ENCODE measurements at places on chromosomes 2 and 18.

DNA sequence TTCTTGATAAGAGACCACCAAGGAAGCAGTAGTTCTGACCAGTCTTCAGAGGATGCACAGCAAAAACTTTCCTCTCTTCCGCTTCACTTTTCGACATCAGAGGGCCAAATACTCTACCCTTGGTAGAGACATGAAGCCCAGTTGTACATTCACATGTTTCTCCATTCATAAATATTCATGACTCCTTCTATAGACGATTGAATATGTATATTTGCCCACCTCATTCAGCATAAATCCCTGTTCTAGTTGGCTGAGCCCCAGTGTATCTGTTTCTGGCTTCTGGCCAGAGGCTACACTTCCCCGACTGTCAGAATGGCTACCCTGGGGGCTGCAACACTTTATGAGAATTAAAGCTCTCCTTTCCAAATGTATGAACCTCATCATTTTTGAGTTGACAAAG, 258.5 kb downstream of the ASXL3 start:
- DNase-seq, result no peak

GRCh38 chr2:226325526-226325925, 474.1 kb downstream of the IRS1 start:
- no peak for DNase-seq

GRCh38 chr2:134161170-134161547, 92.7 kb upstream of the MGAT5 start:
- no peak for DNase-seq

DNA sequence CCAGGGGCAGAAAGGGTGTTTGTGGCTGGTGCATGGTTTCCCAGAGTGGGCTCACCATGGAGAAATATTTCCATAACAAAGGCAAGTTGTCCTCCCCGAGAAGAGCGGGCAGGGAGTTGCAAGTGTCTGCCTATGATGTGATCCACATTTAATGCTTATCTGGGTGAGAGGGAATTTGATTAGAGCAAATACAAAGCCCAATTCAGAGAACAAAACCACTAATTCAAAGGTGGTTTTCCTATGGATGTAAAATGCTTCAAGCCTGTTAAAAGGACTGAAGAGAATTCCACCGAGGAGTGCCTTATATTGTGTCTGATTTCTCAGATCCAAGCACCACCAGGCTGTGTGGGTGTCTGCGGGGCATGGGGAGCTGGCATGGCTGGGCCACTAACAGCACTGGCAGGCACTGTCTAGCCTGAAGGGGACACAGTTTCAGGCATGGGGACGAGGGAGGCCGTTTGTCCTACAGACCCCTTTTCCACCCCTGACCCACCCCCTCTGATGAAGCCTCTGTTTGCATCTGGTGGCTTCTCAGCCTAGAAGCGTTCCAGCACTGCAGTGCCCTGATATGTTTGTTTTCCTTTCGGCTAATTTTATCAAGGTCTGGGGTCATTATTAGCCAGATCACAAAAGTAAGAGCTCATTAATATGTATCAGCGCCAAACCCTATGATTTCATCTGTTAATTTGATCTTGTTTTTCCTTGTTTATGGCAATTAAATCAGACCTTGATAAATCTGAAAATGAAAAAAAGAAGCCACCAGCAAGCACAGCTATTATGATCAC, 357.3 kb downstream of the HRH4 start:
- DNase-seq, result no peak

- no peak for DNase-seq
Measured at GRCh38 chr2:72943540-72944395, 26.4 kb downstream of the EMX1 start.

GRCh38 chr2:158730621-158731140, 64.4 kb upstream of the DAPL1 start:
- no peak for DNase-seq

DNA sequence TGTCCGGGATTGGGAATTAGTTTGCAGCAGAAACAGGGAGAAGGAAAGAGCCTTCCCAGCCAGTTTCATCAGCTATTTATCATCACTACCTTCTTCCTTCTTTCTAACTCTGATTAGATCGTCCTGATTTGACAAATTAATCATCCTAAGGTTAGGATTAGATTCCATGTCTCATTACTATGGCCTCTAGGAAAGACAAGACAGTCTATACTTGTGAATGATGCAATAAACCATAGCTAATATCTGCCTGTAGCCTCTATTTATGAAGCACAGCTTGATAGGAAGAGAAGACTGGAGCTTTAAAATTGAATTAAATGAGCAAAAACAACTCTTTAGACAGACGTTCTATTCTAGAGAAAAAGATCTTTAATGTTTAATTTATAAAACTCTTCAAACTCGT, 25.2 kb upstream of the FRZB start:
- DNase-seq, result no peak
